Temporal lobe (tissue), 4 donors: ENCODE measurements at places on chromosomes 3 and 15. TPM values are rescaled to one million over a fixed set of nuclear protein-coding genes. Genes with fewer than 3 reads are reported as not detected.

Gene SLC28A2
- total RNA-seq, result not detected

Gene SPTBN5
- 0.25 TPM for total RNA-seq

Gene SCN11A
- 0.25 TPM for total RNA-seq

Gene FILIP1L
- 2.2 TPM for total RNA-seq

Gene GOLGA6L9
- total RNA-seq, result 7.9 TPM

Gene GUCA1C
- not detected for total RNA-seq

Gene SNTN
- not detected for total RNA-seq
